Sciatic nerve (tissue), 2 donors: ENCODE measurements at places on chromosomes 6 and 20.

DNA sequence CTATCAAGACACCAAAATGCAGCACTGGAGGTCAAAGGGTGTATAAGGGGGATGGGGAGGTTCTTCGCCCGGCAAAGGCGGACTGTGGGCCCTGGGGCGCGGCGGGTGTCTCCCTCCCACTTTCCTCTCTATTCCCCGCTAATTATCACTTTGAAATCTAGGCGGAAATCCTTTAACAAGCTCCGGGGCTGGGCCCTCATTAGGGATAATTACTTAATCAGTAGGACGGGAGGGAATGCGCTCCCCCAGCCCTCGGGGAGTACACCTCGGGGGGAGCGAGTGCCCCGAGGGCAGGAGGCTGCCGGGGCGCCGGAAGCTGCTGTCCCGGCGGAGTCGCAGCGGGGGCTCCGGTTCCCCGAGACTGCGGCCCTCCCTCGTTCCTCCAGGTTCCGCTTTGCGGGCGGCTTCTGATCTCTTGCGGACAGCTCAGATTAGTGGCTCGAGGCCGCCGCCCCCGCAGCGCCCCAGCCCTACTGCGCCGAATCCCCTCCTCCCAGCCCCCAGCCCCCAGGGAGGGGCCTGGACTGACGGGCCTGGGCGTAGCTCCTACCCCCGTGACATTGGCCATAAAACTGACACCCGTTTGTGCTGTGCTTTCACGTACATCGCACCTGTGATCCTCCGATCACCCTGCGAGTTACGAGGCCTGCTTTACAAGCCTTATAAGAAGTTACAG is 14.7 kb downstream of the MUCL3 start:
- peak; percentile 80 for DNase-seq

GRCh38 chr20:34222208-34222607 is 19.0 kb upstream of the ASIP start:
- no peak for DNase-seq

DNA sequence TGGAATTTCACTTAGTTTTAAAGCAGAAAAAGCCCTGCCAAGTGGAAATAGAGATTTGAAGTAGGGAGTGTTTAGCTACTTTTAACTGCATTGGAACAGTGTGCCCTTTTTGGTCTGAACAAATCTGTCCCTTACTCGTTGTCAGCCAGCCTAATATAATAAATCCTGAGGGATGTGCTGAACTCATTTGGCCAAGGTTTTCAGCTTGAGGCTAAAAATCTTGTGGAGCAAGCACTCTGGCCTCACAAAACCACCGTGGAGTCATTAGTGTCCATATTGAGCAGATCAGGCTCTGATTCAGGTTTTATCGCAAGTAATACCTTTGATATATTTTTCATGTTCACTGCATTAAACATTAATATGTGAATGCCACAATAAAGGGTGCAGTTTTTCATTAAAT is 383.5 kb downstream of the FRK start:
- no peak for DNase-seq

GRCh38 chr20:38073307-38074071 is 39.9 kb downstream of the RPRD1B start:
- DNase-seq: no peak

DNA sequence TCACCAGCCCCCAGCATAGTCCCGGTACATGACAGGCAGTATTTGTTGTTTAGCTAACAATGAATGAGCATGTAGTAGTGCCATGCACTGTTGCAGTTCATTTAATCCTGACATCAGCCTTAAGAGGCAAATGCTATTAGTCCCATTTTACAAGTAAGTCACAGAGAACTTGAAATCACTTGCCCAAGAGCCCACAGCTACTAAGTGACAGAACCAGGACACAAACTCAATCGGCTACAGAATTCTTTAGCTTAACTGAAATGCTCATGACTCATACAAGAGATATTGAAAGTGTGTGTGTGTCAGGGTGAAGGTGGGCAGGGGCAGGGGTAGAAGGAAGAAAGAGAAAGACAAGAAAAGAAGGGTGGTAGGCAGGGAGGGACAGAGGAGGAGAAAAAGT is 52.7 kb downstream of the UNC5CL start:
- DNase-seq: no peak

- no peak for DNase-seq
Measured at GRCh38 chr6:135987226-135987625, 135.7 kb downstream of the PDE7B start.

- DNase-seq: no peak
Measured at GRCh38 chr20:50145566-50145965, 8.0 kb downstream of the PEDS1 start.

- DNase-seq: peak; percentile 91
Measured at GRCh38 chr6:36735110-36736071, 37.8 kb downstream of the RAB44 start.

DNA sequence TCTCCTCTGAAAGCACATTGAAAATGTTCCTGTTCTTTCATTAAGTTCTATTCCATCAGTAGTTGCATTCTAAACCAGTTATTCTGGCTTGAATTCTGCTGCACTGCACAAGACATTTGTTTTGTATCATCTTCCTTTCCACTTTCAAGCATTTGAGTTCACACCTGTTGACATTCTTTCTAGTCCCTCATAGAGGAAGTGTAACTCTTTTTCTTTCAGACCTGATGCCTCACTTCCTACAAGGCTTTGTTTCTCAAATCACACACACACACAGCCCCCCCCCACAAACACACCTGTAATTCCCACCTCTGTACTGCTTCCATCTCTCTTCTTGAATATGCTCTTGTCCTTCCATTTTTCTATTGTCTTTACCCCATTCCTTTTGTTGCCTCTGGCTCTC is 50.9 kb downstream of the CCN2 start:
- DNase-seq: no peak

DNA sequence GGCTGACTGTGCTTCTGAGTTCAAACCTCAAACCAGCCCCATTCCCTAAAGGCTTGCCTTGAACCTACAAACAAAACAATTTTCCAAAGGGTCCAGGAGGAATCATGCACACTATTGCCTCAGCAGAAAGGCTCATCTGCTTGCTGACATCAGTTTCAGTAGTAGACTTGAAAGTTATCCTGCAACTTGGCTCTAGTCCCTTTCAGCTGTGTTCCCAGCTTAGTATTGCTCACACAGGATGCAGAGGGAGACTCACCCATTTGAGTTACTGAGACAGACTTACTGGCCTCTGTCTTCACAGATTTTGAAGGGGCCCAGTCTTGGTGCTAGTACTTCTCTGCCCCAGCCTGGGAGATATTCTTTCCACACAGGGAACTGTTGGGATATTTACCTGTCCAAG is 38.5 kb upstream of the TFB1M start:
- no peak for DNase-seq

- no peak for DNase-seq
Measured at GRCh38 chr6:127190552-127190951, 72.1 kb downstream of the RSPO3 start.

DNA sequence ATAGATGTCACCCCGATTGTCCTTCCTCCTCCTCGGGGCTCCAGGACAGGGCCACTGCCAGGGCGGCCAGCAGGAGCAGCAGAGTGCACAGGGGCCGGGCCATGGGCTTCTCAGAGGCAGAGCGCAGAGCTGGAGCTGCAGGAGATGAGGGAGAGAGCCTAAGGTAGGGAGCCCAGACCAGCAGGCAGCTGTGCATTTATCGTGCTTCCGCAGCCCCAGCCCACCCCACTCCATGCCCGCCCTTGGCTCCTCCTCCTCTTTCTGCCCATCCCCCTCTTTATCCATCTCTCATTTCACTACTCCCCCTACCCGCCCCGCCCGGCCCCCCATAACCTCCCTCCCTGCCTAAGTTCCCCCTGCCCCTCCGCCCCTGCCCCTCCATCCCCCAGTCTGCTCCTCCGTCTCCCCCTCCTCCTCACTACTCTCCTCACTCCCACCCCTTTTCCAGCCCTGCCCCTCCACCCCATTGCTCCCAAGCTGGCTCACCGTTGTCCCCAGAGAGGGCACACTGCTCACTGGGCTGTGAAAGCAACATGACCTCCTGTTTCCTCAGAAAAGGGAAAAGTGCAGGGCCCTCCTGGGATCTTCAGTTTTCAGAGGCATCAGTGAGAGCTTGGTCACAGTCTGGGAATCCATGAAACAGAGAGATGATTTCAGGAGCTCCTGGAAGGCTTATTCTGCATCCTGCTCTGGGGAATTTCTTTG is 25.5 kb upstream of the CST1 start:
- no peak for DNase-seq
